ENCODE measurements at places on chromosomes 16 and 17.

- DNase-seq = no peak
These were observed 130.3 kb downstream of the RAB11FIP4 start for GRCh38 chr17:31521632-31522283.

DNA sequence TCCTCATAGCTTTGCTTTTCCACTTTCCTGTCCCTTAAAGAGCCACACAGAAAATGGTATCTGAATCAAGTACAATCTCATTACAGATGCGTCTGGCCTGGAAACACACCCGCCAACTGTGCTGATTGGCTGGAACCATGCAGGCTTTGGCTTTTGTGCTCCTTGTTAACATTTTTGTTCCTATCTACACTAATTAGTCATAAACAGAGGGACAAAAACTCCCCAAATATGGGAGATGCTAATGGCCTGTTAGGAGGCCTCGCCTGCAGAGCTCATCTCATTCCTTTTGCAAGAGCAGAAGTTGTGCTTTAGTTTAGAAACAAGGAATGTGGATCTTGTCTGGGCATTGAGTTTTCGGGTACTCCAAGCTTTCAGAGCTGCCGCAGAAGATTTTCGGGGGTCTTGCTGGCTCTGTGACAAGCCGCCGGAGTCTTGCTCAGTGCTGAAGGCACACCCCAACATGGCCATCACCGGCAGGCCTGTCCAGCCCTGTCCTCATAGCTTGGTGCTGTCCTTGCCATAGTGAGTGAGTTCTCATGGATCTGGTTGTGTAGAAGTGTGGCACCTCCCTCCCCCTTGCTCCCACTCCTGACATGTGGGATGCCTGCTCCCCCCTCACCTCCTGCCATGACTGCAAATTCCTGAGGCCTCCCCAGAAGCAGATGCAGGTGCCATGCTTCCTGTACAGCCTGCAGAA lies 69.8 kb downstream of the METRNL start:
- no peak for DNase-seq

DNA sequence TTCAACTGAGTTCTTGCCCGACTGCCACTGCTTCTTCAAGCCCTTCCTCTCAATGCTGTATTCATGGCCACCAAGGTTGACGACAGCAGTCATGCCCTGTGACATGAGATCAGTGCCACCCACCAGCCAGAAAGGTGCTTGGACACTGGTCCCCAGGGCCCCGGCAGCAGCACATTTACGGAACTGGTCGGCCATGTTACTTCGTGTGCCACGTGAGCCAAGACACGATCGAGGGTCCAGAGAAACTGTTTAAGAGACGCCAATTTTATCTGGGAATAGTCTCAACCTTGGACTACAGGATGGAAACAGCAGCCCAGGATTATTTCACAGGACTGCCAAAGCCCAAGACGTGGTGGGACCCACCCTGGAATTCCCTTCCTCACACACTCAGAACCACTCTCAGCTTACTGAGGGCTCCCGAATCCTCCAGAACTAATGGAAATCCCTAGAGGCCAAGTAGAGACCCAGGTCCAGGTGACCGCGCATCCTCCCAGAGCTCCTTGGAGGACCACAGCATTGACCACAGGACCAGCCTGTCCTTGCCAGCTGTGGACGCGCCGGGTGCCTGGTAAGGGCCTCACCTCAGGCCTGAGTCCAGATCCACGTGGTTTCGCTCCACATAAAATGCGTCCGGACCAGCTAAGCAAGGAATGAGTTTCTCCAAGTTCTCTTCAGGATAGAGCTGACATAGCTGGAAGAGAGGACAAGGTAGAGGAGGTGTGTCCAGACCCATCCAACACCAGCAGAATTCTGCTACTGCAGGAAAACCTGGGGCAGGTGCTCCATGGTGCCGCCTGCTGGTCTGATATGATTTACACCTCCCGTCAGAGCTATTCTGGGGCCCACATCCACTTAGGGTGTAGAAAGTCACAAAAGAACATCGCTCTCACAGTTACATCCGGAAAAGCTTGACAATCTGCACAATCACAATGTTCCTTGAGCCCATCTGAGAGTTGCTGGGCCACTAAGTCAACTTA lies 28.2 kb downstream of the MAP1LC3B start:
- no peak for DNase-seq

DNA sequence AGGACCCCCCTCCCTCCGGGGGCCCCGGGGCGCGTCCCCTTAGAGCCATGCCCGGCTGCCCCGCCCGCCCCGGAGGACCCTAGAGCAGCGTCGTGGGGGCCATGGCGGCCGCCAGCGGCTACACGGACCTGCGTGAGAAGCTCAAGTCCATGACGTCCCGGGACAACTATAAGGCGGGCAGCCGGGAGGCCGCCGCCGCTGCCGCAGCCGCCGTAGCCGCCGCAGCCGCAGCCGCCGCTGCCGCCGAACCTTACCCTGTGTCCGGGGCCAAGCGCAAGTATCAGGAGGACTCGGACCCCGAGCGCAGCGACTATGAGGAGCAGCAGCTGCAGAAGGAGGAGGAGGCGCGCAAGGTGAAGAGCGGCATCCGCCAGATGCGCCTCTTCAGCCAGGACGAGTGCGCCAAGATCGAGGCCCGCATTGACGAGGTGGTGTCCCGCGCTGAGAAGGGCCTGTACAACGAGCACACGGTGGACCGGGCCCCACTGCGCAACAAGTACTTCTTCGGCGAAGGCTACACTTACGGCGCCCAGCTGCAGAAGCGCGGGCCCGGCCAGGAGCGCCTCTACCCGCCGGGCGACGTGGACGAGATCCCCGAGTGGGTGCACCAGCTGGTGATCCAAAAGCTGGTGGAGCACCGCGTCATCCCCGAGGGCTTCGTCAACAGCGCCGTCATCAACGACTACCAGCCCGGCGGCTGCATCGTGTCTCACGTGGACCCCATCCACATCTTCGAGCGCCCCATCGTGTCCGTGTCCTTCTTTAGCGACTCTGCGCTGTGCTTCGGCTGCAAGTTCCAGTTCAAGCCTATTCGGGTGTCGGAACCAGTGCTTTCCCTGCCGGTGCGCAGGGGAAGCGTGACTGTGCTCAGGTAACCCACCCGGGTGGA lies 759 bp downstream of the ALKBH5 start:
- DNase-seq = peak; percentile 46

DNA sequence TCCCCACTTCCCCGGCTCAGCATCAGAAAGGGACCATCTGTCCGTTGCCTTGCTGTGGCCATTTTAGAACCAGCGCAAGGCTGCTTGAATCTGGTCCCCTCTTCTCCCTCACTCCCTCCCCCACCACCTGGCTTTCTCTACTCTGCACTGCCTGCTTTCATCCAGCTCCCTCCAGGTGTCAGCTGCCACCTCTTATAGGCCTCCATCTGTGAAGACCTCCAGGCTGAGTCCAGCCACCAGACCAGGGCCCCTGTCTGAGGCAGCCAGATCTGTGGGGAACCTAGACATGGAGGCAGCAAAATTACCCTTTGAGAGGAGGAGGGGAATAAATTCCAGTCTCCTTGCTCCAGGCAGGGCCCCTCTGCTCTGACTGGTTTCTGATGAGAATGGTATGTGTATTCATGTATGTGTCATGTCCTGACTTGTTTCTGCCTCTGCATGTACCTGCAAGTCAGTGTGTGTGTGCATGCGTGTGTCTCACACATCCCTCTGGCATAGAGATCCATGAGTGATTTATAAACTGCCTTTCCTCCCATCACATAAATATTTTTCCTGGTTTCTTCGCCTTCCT lies 21.1 kb downstream of the MINK1 start:
- peak; percentile 64 for DNase-seq

GRCh38 chr17:27634776-27635175 lies 3.8 kb downstream of the LGALS9 start:
- DNase-seq = no peak

GRCh38 chr17:82302991-82303943 lies 14.1 kb downstream of the CD7 start:
- no peak for DNase-seq

GRCh38 chr16:31127182-31127581 lies 8.3 kb downstream of the PRSS8 start:
- no peak for DNase-seq

- DNase-seq = peak; percentile 9
These were observed 2.7 kb downstream of the RNF43 start for GRCh38 chr17:58414596-58414997.

DNA sequence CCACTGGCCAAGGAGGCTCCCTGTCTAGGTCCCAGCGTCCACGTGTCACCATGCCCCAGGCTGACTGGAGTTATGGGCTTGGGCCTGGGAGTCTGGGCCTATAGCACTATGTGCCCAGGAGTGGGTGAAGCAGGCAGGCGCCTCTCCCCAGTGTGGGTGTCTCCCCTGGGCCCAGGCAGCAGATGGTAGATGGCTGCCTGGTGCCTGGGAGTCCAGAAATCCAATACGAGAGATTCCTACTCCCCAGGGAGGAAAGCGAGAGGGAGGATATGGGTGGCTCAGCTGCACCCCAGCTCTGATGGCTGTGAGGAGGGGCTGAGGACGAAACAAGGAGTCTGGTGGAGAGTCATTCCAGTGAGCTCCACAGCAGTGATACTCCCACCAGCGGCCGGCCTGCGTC lies 5.0 kb downstream of the KCNH6 start:
- DNase-seq = no peak

- no peak for DNase-seq
These were observed at the start of gene SCARF1 for GRCh38 chr17:1645207-1646171. Gene SCARF1, minus strand, starts transcription at chr17:1645732. Its CDS starts 35 bp downstream, at chr17:1645697.

DNA sequence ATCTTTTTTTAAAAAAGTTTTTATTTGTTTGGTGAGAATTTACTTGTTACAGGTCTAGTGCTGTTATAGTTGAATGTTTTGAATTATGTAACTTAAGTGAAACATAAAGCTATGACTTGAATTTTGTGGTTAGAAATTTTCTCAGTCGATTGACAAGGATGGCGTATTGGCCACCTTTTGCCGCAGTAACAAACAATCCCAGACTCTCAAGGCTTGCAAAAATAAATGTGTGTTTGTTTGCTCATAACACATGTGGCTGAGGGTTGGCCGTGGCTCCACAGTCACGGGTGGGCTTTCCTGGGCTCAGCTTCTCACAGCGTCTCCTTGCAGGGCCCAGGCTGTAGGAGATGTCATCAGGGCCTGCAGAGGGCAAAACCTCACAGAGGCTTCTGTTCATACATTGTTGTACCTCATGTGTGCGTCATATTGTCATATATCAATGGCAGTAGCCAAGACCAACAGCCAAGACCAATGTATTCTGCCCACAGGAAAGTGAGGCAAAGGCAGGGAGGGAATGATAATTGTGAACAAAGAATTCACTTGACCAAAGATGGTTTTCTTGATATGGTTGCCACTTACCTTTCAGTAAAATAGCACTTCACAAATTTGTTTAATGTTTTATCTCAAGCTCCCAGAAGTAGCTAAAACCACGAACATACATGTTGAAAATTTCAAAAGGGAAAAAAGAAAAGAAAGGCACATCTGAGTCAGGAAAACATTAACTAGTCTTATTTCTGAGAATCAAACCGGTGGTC lies 93.5 kb downstream of the WWOX start:
- no peak for DNase-seq

GRCh38 chr16:77943801-77944200 lies 78.5 kb upstream of the CLEC3A start:
- DNase-seq = peak; percentile 98

- DNase-seq = no peak
These were observed 251.9 kb downstream of the IRX3 start for GRCh38 chr16:54034684-54035083.

- no peak for DNase-seq
These were observed 24.4 kb upstream of the VAT1L start for GRCh38 chr16:77763994-77764393.

DNA sequence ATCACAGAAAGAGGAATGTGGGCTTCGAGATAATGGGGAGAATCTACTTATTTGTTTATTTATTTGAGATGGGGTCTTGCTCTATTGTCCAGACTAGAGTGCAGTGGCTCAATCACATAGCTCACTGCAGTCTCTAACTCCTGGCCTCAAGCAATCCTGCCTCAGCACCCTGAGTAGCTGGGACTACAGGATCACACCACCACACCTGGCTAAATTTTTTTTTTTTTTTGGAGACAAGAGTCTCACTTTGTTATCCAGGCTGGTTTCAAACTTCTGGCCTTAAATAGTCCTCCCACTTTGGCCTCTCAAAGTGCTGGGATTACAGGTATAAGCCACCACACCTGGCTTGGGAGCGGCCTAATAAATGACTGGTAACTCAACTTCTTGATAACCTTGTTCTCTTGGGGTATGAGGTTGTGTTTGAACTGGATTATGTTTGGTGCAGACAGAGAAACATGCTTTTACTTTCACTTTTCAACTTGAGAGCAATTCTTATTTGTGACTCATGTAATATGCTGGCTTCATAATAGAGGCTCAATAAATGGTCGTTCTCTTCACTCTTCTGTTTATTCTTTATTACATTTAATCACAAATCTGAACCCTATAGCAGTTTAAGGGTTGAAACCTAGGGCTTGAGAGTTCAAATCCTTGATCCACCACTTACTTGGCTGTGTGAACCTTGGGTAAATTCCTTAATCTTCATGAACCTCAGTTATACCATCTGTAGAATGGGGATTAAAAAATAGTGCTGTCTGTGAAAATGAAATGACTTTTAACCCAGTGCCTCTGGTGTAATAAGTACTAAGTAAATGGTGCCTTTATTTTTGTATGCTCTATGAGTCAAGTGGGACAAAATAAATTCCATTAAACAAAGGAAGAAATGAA lies 129.1 kb upstream of the HS3ST2 start:
- DNase-seq = no peak

GRCh38 chr16:80197741-80198201 lies 343.0 kb upstream of the DYNLRB2 start:
- DNase-seq = no peak

- no peak for DNase-seq
These were observed 47.4 kb downstream of the RBFOX3 start for GRCh38 chr17:79563237-79564013.

DNA sequence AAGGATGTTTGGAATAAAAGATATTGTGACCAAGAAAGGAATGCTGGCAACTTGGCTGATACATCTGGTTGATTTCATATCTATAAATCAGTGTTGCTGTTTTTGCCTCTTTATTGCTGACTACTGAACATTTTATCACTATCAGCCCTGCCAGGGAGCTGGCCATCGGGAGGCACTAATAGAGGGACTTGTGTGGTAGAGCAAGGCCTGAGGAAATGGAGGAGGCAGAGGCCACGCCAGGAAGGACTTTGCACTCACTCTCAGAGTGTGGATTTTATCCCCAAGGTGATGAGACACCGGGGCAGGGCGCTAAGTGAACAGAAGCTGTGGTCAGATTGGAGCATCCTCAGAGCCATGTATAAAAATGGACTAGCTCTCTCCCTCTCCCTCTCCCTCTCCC lies 9.3 kb upstream of the CYB561 start:
- DNase-seq = no peak

DNA sequence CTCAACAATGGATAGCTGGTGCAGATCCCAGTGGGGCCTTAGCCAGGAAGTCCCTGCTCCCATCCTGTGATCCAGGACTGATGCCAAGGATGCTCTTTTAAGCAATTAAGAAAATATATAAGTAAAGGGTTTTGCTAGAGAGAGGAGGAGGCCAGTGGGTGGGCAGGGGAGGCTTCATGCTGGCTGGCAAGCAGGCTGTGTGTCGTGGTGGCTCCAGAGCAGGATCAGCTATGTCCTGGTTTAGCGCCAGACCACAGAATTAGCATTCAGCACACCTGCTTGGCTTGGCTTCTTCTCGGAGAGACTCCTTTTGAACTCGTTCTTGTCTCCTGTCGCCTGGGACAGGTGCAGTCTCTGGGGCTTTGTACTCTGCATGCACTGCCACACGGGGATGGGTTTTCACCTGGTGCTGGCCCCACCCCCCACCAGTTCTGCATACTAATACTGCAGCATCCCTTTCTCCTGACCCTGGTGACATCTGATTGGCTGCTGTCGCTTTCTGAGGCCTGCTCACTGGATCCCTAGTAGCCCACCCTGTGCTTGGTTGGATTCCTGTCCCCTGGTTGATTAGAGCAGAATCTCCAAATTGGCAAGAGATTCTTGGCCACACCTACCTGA lies 66.1 kb downstream of the PLD6 start:
- peak; percentile 46 for DNase-seq

All from NCI-H1417 (cell line).